Fibroblast of skin of back (primary cell): ENCODE measurements at places on chromosomes 5 and 9.

DNA sequence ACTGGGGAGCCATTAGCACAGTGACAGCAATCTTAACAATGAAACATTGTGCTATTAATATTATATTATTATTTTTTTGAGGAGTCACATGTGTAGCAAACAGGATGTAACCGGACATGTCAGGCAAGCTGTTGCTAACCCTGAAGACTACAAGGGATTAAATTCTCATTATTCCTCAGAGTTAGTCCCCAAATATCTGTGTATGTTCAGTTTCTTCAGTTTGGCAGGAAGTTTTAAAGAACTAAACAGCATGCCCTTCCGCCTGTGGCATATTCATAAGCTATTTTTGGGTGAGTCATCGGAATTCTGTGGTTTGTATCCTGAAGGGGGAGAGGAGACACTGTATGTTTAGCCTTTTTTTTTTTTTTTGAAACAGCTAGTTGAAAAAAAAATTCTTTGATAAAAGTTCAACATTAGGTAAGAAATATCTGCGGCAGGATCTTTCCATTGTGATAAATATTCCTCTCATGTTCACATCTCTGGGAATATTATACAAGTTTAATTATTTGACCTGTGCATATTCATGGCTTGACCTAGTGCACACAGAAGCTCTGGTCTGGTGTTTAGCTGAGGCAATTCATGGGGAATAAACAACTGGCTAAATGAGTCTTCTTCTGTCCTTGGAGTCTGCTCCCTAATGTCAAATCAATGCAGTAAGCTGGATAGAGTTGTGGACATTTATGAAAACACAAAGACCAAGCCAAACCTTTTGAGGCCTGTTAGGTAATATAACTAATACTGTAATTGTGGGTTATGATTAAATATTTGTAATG is 202.7 kb upstream of the CDKN2B start:
- DNase-seq = peak; percentile 99

GRCh38 chr5:161085056-161085455 is 233.0 kb upstream of the ATP10B start:
- no peak for DNase-seq

GRCh38 chr9:92657296-92658094 is 12.4 kb downstream of the IPPK start:
- no peak for DNase-seq

- DNase-seq = no peak
Measured at GRCh38 chr5:97478483-97478882, 295.4 kb upstream of the RIOK2 start.

DNA sequence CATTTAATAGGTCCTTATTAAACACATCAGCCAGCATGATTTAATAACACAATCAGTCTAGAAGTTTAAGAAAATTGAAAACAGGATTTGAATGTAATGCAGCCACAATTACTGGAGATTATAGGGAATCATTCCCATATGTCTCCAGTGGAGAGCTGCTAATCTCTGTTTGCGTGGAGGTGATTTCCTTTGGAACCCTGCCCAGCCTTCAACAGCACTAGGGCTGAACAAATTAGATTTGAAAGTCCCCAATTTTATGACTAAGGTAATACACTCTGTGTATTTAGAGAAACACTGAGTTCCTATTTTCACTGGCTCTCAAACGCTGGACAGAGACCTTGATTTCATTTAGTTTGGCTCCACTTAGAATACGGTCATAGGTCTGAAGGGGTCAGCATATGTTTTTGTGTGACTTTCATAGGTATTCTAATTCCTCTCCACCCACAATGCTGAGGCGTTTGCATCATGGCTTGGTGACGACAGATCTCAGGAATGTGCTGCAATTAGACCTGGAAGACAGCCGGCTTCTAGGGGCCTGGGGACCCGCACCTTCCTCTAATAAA is 508.3 kb downstream of the EBF1 start:
- peak; percentile 66 for DNase-seq

GRCh38 chr9:20314981-20315380 is 307.3 kb downstream of the MLLT3 start:
- no peak for DNase-seq

DNA sequence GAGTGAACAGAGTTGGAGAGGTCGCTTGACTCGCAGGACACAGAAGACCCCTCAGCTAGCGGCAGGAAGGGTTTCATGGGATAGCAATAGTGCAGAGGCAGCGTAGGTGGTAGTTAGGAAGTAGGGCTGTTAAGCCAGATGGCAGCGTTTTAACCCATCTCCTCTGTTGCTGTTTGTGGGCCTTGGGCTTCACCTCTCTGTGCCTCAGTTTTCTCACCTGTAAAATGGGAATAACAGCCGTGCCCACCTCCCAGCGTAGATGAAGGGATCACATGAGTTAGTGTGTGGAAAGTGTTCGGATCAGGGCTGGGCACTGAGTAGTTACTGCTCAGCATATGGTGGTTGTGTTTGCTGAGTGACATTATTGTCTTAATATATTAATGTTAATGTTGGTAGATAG is 1.9 kb downstream of the ZNF354B start:
- no peak for DNase-seq

GRCh38 chr9:79007701-79008483 is 563.9 kb upstream of the TLE4 start:
- DNase-seq = no peak
